ENCODE measurements at places on chromosomes 6 and 20.

DNA sequence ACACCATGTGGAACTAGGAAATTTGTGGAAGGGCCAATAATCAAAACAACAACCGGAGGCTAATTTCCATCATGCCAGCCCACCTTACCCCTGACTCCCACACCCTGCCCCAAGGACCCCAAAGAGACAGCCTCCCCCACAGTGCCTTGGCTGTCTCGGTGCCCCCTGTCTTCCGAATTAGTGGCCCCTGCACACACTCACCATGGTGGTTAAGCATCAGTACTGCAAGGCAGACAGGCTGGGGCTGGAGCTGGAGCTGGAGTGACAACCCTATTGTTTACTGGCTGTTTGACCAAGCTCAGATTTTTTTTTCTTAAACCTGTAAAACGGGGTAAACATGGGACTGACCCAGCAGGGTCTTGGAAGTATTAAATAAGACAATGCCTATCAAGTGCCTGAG is 238.0 kb downstream of the TFAP2C start:
- DNase-seq: no peak

DNA sequence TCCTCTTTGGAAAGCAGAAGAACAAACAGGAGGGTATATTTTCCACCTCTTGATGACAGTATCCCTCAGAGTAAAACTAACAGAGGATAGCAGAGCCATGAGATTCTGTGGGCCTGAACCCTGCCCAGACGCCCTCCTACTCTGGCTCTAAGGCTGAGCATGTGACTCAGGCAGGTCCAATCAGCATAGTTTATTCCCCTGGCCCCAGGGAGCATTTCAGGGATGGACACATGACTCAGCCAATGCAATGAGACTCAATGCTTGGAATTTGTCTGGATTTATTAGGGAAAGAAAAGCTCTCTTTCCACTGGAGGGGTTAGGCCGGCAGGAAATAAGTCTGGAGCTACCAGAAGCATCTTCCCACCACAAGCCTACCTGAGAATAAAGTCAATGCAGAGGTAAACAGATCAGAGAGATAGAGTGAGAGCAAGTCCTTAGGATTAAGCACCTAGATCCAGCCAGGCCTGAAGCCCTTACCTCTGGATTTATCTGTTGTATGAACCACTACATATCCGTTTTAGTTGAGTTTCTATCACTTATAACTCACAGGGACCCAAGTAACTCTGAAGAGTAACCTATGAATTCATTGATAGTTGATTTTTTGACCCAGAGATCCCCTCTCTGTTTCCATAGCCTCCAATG is 68.2 kb upstream of the EYA2 start:
- DNase-seq: no peak

- no peak for DNase-seq
Measured at GRCh38 chr6:65350530-65350929, 356.5 kb downstream of the EYS start.

GRCh38 chr20:3081641-3082040 is 2.9 kb downstream of the AVP start:
- no peak for DNase-seq

Data from activated gamma-delta T cell treated with Interleukin-2 at 50 U/mL for 16 hours (primary cell).